ENCODE measurements at places on chromosomes 13 and 19.

DNA sequence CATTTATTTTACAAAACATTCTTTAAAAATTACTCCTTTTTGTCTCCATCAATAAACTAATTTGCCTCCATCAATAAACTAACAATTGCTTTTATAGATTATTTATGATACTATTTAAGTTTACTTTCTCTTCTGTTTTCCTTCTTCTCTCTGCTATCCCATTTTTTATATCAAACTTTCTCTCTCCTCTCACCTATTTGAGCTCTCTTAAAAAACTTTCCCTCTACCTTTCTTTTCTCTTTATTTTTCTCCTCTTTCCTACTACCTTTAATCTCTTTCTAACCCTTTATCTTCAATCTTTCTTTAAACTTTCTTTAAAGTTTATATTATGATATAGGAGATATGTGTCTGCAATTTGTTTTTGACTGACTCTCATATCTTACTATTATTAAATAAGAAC, 566.4 kb downstream of the DACH1 start:
- no peak for DNase-seq

DNA sequence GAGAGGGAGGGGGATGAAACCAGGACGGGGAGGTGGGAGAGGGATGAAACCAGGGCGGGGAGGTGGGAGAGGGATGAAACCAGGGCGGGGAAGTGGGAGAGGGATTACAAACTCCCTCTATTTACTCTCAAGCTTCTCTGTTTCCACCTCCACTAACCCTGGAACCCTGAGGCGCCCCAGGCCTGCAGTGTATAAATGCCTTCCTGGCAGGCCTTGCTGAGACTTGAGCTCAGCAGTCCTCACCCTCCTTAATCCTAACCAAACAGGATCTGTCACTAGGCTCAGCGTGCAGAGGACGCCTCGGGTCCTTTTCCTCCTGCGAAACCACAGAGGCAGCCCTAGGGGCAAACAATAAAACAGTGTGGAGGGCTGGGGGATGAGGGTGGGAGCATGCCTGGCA, 32.1 kb upstream of the OR1M1 start:
- DNase-seq = no peak

DNA sequence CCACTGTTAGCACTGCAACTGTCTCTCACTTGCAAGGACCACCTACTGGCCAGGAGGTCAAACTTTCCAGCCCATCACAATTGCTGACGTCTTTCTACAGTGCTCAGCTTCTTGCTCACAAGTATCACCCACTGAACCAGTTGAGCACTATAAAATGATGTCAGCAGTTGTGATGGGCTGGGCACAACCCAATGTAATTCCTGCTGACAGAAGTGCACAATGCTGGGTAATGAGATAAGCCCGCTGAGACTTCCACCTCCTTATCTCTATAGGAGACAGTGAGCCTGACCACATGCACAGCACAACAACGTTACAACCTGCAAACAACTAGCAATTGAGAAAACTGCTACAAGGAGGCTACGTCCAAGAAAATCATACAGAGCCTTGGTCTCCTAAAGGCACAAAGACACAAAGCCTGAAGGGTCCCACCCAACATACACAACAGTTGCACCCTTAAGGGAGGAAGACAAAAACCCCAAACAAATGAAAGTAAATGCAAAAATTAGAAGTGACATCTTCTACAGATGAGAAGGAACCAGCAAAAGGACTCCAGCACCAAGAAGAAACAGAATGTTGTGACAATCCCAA, 273.2 kb downstream of the LIG4 start:
- no peak for DNase-seq

- DNase-seq = no peak
Observed at GRCh38 chr13:64276232-64276631, 2860.6 kb upstream of the PCDH20 start.

- no peak for DNase-seq
Observed at GRCh38 chr19:17335575-17335974, 920 bp upstream of the ANO8 start.

GRCh38 chr19:55078996-55079395, 3.3 kb downstream of the EPS8L1 start:
- DNase-seq = no peak

Data from CD4-positive, alpha-beta memory T cell (primary cell).